ENCODE measurements at places on chromosomes 3 and 15. TPM values are rescaled to one million over a fixed set of nuclear protein-coding genes. Genes with fewer than 3 reads are reported as not detected.

The HCLS1 gene
- polyA plus RNA-seq = 6.5 TPM

- DNase-seq = no peak
Measured at GRCh38 chr3:172383306-172383796, 64.9 kb downstream of the GHSR start.

DNA sequence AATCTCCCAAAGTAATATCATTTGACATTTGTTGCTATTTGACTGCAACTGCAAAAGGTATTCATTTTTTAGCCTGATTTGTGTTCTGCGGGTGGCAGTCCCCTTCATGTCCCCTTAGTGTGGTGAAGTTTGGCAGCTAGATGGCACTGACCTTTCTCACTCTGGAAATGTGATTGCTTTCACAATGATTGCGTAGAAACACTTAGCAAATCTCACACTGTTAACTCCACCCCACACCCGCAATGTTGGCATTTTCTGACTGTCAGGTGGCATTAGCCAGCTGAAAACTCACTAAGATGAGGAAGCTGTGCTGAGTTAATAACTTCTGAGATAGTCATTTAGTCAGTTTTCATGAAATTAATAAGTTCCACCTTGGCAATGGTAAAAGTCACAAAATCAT, 76.9 kb downstream of the TRIM69 start:
- no peak for DNase-seq

The RBP2 gene
- polyA plus RNA-seq = 0.25 TPM

DNA sequence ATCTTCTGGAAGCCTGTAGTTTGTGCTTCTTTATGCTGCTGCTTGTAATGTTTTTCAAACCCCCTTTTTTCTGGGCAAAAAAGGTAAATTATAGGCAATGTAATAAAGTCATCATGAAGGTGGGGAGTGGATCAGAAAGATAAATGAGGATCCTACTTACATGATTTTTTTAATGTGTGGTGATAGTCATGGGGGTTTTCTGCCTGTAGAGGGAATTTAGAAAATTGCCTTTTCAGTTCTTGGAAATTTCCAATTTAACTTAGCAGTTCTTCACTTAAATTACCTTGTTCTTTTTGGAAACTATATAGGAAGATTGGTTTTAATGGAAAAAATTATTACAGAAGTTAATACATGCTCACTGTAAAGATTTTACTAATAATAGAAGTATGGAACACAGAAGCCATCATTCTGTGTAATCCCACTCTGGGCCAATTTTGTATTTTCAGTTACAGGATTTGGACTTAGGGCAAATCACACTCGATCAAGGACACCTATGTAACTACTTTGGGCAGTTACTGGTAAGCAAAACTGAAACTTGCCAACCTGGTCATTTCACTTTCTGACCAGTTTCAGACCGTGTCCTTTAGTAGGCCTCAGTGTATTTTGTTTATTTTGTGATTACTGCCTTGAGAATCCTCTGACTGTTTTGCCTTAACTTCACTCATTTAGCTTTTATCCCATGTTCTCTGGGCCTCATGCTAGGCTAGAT, 10.5 kb upstream of the SCAANT1 start:
- DNase-seq = no peak

GRCh38 chr3:54988838-54989630, 61.2 kb upstream of the LRTM1 start:
- no peak for DNase-seq

- DNase-seq = no peak
Measured at GRCh38 chr3:15276028-15276724, 56.2 kb downstream of the SH3BP5 start.

GRCh38 chr15:28944286-28944685, 58.5 kb downstream of the APBA2 start:
- no peak for DNase-seq

The SCAANT1 gene
- not detected for polyA plus RNA-seq

- no peak for DNase-seq
Measured at GRCh38 chr3:58452176-58452575, 18.5 kb upstream of the PDHB start.

DNA sequence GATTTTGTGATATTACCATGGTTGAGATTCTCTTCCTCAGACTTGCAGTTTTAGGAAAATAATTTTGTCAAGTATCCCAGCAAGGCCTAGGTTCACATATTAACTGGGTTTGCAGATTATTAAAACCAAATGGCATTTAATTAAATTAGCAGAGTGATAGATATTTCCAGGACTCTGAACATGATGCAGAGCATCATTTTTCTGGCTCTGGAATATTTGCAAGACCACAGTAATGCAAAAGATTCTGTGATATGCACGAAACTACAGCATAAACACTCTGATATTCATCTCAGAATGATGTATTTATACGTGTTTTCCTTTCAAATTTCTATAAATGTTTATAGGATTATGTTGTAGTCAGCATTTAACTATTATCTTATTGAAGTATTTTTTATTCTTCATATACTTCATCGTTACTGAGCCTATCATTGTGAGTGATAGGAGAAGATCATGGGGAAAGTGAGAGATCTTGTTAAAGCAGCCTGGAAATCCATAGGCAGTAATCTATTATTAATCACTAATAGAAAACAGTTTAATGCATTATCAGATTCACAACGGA, 1245.6 kb downstream of the OTOL1 start:
- no peak for DNase-seq

The SLC24A1 gene
- 24.7 TPM for polyA plus RNA-seq

DNA sequence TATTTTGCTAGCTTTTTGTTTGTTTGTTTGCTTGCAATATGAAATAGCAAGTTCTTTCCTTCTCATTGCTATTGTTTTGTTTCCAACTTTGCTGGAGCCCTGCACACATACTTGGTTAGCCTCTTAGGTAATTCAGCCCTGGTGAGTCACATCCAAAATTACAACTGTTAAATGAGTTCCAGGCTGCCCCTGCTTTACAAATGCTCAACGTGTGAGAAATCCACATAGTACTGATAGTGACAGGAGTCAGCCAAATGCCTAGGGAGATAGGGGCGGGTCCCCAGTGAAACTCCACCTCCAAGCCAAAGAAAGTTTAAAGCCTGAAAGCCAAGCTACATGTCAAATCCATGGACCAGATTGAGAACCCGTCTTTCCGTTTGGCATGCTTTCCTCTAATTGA, 81.3 kb upstream of the RNF7 start:
- no peak for DNase-seq

GRCh38 chr3:11287404-11287803, 15.2 kb downstream of the ATG7 start:
- DNase-seq = no peak

GRCh38 chr3:190989218-190989617, 126.7 kb upstream of the GMNC start:
- no peak for DNase-seq

Measured in left renal cortex interstitium (tissue), 4 donors.